NCI-H2171 treated with DMSO at 0.1 percent for 48 hours (cell line): ENCODE measurements at places on chromosomes 1 and 21.

GRCh38 chr1:32232558-32233304, 10.5 kb downstream of the EIF3I start:
- peak; percentile 81 for DNase-seq

GRCh38 chr1:220877377-220878095, 1.7 kb upstream of the HLX start:
- DNase-seq = no peak

DNA sequence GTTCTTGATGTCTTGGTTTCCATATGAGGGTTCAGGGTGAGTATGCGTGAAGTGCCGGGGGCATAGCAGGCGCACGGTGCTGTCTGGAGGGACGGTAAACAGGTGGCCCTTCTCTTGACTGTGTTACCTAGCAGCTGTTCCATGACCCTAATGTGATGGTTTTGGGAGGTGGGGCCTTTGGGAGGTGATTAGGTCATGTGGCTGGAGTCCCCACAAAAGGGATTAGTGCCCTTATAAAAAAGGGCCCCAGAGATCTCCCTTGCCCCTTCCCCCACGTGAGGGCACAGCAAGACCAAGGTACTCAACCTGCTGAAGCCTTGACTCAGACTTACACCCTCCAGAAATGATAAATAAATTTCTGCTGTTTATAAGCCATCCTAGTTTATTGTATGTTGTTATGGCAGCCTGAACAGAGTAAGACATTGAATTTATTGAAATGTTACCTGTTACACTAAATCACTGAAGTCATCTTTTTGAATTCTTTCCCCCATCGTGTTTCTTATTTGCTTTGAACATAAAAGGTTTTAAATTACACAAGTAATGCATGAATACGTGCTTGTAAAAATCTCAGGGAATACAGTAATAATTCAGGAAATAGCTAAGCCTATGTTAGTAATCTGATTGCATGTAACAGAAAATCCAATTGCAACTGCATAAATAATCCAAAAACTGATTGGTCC, 15.6 kb downstream of the TRAPPC10 start:
- DNase-seq = no peak

DNA sequence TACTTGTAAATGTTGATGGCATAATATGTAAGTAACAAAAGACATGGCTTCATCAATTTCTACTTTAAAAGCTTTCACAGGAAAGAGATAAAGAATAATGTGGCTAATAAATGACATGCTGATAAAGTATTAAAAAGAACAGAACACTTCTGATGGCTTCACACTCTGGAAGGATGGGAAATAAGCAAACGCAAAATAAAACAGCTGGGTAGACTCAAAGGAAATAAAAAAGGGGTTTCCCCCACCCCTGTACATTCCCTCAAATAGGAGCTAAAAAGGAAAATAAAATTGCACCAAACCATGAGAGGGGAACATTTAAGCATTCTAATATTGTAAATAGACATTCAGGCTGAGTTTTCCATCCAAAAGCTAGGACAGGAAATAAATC, 27.0 kb upstream of the DYRK1A start:
- no peak for DNase-seq

DNA sequence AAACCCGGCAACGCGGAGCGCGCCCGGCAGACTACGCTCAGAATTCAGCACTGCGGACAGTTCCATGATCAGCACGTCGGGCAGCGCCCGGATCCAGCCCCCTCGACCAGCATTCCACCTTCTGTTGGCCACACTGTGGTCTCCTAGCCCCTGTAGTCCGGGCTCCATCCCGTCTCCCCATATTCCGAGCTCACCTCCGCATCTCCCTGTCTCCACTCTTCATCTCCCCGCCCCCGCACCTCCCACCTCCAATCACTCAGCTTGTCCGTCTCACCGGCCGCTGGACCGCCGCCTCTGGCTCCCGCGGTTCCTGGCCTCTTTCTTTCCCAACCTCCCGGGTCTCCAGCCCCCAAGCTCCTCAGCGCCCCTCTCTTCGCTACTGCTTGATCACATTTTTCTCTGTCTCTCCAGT, 500 bp downstream of the EPHA10 start:
- DNase-seq = no peak

DNA sequence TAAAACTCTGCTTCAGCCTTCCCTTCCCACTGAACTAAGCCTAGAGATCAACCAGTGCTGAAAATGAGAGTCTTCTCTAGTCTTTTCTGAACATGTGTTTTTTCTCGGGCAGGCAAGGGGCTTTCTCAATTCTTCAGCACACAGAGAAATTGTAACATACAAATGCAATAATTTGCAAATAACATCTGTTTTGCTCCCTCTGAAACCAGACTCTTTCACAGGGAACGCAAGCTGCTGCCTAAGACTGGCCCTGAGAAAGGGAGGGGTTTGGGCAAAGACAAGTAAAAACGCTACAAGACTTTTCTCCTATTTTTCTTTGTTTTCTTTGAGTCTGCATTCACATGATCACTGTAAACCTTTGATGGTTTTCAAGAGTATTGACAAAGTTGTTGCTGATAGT, 39.6 kb upstream of the VN1R5 start:
- peak; percentile 35 for DNase-seq

DNA sequence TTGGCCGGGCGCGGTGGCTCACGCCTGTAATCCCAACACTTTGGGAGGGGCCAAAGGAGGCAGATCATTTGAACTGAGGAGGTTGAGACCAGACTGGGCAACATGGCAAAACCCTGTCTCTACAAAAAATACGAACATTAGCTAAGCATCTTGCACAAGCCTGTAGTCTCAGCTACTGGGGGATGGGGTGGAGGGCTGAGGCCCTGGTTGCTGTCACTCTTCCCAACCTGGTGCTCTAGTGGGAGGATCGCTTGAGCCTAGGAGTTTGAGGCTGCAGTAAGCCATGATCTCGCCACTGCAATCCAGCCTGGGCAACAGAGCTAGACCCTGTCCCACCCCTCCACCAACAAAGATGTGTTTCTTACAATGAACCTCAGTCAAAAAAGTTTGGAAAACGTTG, 2.8 kb downstream of the PHGDH start:
- no peak for DNase-seq

DNA sequence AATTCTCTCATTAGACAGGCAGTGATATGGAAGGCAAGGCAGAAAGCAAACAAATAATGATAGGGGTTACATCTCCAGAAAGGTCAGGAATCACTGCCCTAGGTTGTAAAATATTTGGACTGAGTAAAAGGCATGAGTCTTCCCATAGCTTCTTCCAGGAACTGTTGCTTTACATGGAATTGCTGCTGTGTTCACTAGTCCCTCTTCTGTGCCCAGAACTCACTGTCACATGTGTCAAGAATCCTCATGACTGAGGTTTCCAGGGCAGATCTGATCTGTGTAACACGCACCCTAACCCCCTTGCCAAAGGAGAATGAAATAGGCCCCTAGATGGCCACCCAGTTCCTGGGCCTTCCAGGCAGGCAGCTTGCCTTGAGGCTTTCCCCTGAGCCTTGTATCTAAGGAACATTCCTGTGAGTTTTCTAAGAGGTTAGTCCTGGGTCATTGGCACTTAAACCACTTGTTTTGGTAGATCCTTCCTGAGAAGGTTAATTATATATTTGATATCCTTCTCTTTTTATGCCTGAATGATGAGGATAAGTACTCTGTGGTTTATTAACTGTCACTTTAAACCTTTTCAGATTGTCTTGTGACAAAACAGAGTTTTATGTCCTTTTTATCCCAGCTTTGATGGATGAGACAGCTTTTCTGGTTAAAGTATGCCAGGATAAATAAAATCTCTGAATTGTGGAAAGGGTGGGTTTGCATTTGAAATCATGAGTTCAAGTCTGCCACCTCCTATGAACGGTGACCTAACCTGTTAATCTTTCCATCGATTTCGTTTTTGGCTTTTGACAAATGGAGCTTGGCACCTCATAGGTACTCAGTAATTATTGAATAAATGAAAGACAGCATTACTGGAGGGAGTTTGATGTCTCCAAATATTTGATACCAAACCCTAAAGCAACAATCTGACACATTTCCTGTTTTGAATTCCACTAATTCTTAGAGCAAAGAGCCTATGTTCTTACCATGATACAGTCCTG, 163.3 kb downstream of the DHRS3 start:
- peak; percentile 26 for DNase-seq

DNA sequence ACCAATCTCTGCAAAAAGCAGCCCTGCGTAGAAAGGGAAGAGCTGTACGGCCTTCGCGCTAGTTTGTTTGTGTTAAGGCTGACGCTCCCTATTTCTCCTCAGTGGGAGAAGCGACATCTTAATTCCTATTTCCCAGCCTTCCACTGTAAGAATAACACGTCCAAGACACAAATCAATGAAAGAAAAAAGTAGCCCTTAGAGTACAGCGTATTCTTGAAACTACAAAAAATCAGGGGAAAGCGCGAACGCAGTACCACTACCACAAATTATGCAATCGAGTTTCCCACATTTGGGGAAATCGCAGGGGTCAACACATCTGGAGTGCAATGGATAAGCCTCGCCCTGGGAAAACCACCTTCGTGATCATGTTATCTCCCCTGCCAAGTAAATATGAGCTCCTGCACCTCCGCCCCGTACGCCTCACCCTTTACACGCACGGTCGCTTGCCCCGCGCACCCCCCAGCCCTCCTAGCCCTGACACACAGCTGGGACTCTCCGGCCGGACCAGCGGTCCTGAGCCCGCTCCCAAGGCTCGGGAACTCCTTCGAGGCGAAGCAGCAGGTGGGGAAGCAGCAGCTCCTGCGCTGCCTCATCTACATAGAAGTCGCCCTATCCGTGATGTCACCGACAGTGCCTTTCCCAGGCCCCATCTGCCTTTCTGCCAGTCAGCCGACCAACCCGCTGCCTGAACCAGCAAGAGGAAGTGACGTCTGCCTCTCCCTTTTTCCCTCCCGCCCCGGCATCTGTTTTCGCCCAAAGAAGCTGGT, 94.7 kb downstream of the PPIAL4G start:
- peak; percentile 59 for DNase-seq

DNA sequence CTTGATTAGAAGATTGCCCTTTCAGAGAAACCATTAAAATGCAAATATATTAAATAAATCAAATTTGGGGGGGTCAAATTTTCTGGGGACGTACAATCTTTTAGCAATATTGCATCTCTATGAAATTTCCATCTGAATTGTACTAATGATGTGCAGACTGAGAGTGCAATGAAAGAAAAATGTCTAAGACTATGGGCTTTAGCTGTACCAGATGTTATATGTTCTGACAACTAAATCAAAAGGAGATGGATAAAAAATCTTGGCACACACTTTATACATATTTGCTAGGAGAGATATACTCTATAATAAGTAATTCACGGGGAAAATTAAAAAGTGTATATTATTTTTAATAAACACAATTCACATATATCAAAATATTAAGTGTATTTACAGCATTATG, 13.0 kb upstream of the PLPPR5 start:
- DNase-seq = no peak

- DNase-seq = peak; percentile 69
These were observed 19.7 kb upstream of the IFNLR1 start for GRCh38 chr1:24206516-24207394.

GRCh38 chr1:44254392-44254910, 41.2 kb downstream of the DMAP1 start:
- DNase-seq = no peak

DNA sequence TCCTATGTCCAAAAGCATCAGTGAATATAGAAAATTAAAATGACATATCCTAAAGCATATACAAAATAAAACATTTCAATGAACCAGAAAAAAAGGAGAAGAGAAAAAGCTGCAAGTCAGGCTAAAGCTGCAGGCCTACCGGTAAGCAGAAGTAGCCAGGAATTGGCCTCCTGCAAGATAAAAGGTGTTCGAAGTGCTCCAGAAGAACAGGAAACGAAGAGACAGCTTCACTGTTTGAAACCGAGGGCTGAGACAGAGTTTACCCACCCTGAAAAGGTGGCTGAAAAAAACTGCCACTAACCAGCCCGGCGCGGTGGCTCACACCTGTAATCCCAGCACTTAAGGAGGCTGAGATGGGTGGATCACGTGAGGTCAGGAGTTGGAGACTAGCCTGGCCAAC, 37.4 kb downstream of the NSL1 start:
- no peak for DNase-seq

- no peak for DNase-seq
These were observed 201.3 kb downstream of the MRPL39 start for GRCh38 chr21:25405984-25406383.

DNA sequence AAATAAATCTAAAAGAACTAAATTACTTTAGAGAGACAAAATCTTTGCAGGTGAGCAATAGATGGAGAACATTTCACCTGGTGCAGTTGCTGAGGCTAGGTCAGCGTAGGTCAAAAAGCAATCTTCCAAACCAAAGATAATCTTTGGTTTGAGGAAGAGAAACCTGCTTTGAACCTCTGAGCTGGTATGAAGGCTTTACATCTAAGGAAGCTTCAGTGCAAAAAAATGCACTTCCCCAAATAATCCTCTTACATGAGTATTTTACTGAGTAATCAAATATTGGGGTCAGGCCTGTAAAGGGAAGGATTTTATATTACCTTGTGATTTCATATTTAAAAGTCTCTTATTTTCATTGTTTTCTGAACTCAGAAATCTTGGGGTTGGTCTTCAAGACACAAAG, 223.6 kb downstream of the SRGAP2C start:
- DNase-seq = no peak

DNA sequence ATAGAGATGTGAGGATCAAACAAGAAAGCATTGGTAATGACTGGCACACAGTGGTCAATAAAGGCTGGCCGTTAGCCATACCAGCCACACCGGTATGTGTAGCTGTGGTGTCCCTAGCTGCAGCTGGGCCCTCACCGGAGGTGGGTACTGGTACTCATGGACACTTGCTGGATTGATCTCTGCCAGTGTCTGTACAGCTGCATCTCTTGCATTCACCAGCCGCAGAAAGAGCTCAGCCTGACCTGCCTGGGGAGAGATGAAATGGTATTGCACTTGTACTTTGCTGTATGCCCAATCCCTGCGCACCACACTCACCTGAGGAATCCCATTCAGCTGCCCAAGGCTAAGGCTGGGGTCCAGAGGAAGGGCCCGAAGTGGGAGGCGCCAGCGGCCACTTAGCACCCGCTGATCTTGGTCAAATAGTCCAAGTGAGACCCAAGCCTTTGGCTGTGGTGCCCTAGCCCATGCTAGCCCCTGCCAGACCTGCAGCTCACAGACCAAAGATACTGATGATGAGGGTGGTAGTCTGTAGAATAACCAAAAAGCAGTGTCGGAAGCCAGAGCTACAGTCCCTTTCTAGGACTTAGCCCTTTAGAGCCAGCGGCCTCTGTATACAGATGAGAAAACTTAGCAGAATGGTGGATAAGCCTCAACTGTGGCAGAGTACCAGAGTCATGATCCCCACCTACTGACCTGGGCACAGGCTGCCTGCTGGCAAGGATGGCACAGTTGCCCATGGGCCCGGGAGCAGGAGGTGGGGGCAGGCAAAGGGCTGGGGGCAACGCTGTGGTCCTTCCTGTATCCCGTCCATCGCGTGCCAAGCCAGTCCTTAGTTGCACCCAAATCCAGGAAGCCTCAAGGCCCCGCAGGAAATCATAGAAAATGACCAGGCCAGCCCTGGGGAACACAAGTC, 3.0 kb downstream of the CCDC17 start:
- DNase-seq = no peak

DNA sequence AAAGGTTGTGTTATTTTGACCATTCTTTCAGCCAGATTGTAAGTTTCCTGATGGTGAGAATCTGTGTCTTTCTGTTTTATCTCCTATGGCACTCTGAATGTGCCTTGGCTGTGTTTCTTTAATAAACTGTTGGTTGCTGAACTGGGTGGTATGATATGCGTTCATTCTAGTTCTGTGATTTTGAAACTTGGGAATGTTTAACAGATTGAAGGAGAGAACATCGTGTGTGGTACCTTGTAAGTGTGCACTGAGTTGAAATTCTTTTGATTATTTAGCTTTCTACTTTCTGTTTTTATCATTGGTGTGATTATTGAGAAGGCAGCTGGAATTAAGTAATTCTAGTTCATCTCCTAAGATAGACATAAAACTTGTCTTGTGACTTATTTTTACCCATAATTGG, 4.6 kb downstream of the BACH1 start:
- DNase-seq = no peak
